ENCODE measurements at places on chromosomes 16 and 17.
A peak's percentile ranks its signal among the peaks of the same experiment; 100 is the strongest.

DNA sequence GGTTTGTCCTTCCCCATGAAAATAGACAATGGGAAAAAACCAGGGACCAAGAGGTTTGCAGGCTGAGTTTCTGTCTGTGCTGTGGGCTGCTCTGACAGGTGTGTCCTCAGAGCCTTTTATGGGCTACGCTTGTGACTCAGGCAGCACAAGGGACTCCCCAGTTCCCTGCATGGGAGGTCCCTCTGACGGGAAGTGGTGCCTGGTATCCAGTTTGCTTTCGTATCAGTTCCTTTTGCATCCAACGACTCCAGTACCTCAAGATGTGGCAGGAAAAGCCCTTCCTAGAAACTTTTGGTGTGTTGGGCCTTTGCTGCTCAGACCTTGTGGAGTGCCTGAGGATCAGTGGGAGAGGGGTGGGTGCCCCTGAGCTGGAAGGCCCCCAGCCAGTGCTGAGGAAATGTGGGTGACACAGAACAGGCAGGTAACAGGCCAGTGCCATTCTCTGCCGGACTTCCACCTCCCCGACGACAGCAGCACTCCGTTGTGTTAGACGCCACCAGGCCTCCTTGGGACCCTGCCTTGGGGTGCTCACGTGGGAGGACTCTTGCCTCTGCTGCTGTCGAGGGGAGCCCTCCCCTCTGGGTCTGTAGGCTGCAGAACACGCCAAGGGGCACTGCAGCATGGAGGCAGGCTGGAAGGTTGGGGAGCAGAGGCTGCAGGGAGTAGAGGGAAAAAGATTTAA lies 38.4 kb upstream of the IRF8 start:
- no peak overlapping the region for H3K27ac ChIP-seq
- peaks cover 2% of the 10 kb centered on the region for H3K36me3 ChIP-seq
- no peaks in the 10 kb centered on the region for H3K27me3 ChIP-seq
- no peak overlapping the region for H3K4me3 ChIP-seq
- no peak for DNase-seq

GRCh38 chr17:142876-143784 lies 5.8 kb downstream of the SCGB1C2 start:
- peaks cover 8% of the 10 kb centered on the region for H3K27me3 ChIP-seq
- H3K4me3 ChIP-seq = no peak overlapping the region
- no peaks in the 10 kb centered on the region for H3K36me3 ChIP-seq
- no peak for DNase-seq

DNA sequence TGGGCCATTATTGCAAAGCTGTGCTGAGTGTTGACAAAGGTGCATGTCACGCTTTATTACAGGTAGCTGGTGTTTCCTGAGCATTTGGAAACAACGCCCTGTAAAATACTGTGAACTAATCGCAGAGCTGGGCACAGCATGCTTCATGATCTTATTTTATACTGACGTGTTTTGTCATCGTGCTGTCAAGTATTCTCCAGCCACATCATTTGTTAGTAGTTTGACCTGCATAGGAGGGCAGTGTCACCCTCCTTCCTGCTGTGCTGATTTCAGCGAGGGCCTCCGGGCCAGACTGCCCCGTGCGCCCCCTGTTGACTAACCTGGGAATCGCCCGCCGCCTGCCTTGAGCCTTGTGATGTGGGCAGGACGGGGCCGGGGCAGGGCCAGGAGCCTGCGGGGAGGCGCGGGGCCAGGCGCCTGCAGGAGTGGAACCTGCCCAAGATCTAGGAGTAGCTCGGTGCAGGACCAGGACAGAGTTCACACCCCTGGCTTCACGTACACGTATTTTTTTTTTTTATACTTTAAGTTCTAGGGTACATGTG lies 820.7 kb downstream of the KCNJ18 start:
- H3K27me3 ChIP-seq = no peaks in the 10 kb centered on the region

- no peak overlapping the region for H3K27ac ChIP-seq
- no peak overlapping the region for H3K4me3 ChIP-seq
- DNase-seq = no peak
- H3K36me3 ChIP-seq = no peaks in the 10 kb centered on the region
These were observed 189.3 kb upstream of the TNRC6C start for GRCh38 chr17:77769215-77769614.

DNA sequence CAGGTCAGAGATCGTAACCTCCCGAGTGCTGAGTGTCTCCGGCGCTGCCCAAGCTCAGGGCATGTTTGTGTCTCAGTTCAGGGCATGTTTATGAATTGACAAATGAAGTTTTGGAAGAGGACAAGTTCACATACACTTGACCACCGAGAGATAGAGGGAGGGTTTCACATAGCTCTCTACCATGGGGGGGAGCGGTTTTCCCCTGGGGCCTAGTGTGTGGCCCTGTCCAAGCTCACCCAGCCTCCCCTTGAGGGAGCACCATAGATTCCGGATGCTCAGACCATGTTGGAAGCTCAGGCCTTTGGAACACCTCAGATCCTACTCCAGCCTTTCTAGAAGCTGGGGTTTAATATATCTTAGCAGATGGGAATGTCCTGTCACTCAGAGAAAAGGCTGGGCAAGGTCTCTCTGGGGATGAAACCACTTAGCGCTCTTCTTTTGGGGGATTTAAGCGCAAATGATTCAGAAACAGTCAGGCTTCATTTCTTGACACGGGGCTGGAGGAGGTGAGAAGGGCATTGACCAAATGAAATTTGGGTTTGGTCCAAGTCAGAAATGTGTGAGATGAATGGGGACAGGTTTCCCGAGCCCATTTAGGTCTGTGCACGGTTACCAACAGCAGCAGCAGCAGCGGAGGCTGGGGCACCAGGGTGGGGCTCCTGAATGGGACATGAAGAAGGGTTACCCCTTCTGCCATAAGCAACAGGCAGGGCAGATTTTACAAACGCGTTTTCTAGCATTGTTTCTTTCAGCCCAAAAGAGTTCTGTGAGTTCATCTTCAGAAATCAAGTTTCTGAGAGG lies 96.6 kb downstream of the METRNL start:
- no peaks in the 10 kb centered on the region for H3K4me1 ChIP-seq
- no peak overlapping the region for H3K27ac ChIP-seq
- no peak for DNase-seq
- no peak overlapping the region for H3K4me3 ChIP-seq

- no peak overlapping the region for H3K27ac ChIP-seq
- H3K4me1 ChIP-seq = no peaks in the 10 kb centered on the region
- H3K27me3 ChIP-seq = no peaks in the 10 kb centered on the region
- no peak overlapping the region for H3K4me3 ChIP-seq
- H3K36me3 ChIP-seq = no peaks in the 10 kb centered on the region
These were observed 9.3 kb downstream of the C16orf78 start for GRCh38 chr16:49382916-49383315.

GRCh38 chr17:64277831-64278562 lies 14.9 kb upstream of the TEX2 start:
- no peaks in the 10 kb centered on the region for H3K36me3 ChIP-seq
- H3K27ac ChIP-seq = no peak overlapping the region
- DNase-seq = no peak
- H3K4me3 ChIP-seq = no peak overlapping the region
- H3K4me1 ChIP-seq = peaks cover 2% of the 10 kb centered on the region

GRCh38 chr17:39239640-39240314 lies 14.0 kb upstream of the STAC2 start:
- H3K36me3 ChIP-seq = no peaks in the 10 kb centered on the region
- no peaks in the 10 kb centered on the region for H3K27me3 ChIP-seq

DNA sequence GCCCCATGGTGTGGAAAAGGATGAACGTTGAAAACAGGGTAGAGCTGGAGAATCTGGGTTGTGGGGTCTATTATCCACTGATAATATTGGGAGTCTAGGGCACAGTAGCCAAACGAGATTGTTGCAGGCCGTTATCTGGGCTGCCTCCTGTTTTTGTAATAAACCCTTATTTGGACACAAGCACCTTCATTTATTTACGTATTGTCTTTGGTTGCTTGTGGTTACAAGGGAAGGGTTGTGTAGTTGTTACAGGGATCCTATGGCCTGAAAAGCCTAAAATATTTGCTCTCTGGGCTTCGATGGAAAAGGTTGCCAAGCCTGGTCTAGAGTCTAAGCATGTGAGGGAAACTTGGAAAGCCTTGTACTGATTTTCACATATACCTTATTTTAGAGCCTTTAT lies 4.3 kb upstream of the SMARCE1 start:
- H3K27ac ChIP-seq = no peak overlapping the region
- H3K4me1 ChIP-seq = peaks cover 7% of the 10 kb centered on the region
- DNase-seq = no peak
- H3K36me3 ChIP-seq = no peaks in the 10 kb centered on the region
- H3K4me3 ChIP-seq = no peak overlapping the region

DNA sequence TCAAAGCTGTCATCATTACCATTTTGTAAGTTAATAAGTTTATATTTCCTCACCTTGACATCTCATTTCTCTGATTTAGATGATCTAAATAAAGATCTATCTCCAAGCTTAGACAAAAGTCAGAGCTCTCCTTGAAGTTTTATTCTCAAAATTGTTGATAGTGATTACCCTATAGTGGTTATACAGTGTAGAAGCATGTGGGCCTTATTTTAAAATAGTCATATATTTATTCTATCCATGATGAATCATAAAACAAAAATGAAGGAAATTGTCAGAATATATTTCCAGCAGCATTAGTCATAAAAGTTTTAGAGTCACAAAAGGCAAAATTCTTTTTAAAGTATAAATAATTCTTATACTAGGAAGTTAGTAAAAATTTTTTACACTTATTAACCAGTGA lies 49.0 kb downstream of the RHOT1 start:
- no peaks in the 10 kb centered on the region for H3K27me3 ChIP-seq
- H3K27ac ChIP-seq = no peak overlapping the region
- no peak overlapping the region for H3K4me3 ChIP-seq
- H3K4me1 ChIP-seq = peaks cover 1% of the 10 kb centered on the region
- DNase-seq = no peak
- H3K36me3 ChIP-seq = peaks cover 14% of the 10 kb centered on the region

- DNase-seq = no peak
- H3K4me3 ChIP-seq = no peak overlapping the region
- H3K36me3 ChIP-seq = no peaks in the 10 kb centered on the region
- H3K4me1 ChIP-seq = no peaks in the 10 kb centered on the region
- no peak overlapping the region for H3K27ac ChIP-seq
- H3K27me3 ChIP-seq = peaks cover 21% of the 10 kb centered on the region
These were observed 23.0 kb downstream of the DNAH2 start for GRCh38 chr17:7740481-7741001.

GRCh38 chr16:67653128-67653788 lies 6.8 kb downstream of the ACD start:
- H3K4me1 ChIP-seq = peaks cover 7% of the 10 kb centered on the region
- no peak overlapping the region for H3K4me3 ChIP-seq
- no peaks in the 10 kb centered on the region for H3K27me3 ChIP-seq
- H3K27ac ChIP-seq = no peak overlapping the region
- peaks cover 10% of the 10 kb centered on the region for H3K36me3 ChIP-seq

- H3K27ac ChIP-seq = peak overlapping the region; percentile 11
- no peak overlapping the region for H3K4me3 ChIP-seq
- peaks cover 35% of the 10 kb centered on the region for H3K36me3 ChIP-seq
These were observed 28.4 kb upstream of the SLC12A3 start for GRCh38 chr16:56836410-56837230.

DNA sequence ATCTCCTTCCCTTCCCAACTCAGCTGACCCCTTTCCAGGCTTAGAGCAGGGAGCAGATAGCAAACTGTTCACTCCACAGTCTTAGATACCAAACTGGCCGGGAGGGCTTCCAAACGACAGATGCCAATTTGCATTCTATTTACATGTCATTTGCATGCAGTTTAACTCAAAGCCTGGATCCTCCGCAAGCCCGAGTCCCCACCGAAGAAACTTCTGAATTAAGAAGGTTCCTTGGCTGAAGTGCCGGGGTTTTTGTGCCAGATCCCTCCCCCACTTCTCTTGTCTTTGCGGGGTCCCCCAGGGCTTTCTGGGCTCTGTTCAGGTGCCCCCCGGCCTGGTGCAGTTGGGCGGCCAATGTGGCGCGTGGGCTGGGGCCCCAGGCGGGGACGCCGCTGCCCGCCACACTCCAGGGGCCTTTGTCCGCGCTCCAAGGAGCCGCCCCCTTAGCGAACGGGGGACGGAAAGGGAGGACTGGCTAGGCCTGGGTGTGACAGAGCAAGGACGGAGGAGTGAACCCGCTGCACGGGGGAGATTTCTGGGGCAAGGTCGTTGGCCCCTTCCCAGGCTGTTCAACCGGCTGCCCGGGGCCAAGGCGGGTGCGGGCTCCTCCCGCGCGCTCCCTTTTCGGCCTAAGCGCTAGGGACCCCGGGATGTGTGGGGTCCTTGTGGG lies 1.2 kb downstream of the GPRC5B start:
- no peak overlapping the region for H3K27ac ChIP-seq
- H3K36me3 ChIP-seq = no peaks in the 10 kb centered on the region
- no peak for DNase-seq
- peaks cover 22% of the 10 kb centered on the region for H3K4me1 ChIP-seq
- no peak overlapping the region for H3K4me3 ChIP-seq

GRCh38 chr16:3736116-3736515 lies 18.8 kb upstream of the TRAP1 start:
- H3K4me1 ChIP-seq = no peaks in the 10 kb centered on the region
- no peaks in the 10 kb centered on the region for H3K27me3 ChIP-seq
- peaks cover 19% of the 10 kb centered on the region for H3K36me3 ChIP-seq
- H3K27ac ChIP-seq = no peak overlapping the region

DNA sequence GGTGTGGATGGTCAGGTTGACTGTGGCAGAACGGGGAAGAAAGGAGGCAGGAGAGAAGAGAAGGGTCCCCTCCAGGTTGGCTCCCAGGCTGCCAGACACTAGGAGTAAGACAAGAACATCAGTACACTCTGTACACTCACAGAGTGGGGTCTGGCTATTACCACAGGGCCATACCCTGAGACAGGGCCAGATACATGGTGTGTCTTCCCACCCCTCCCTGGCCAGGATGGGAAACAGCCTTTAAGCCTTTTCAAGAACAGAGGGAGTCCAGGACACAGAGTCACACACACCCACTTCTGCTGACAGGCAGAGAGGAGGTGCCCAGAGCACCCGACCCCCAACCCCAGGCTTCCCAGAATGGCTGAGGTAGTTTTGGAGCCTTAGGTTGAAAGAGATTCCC lies 99.4 kb downstream of the LITAF start:
- no peaks in the 10 kb centered on the region for H3K4me1 ChIP-seq
- H3K27ac ChIP-seq = no peak overlapping the region
- H3K4me3 ChIP-seq = no peak overlapping the region
- no peaks in the 10 kb centered on the region for H3K27me3 ChIP-seq
- DNase-seq = no peak

GRCh38 chr17:44543905-44544523 lies 13.3 kb upstream of the FZD2 start:
- DNase-seq = no peak
- H3K27me3 ChIP-seq = peaks cover 45% of the 10 kb centered on the region
- H3K4me3 ChIP-seq = no peak overlapping the region
- no peaks in the 10 kb centered on the region for H3K36me3 ChIP-seq
- no peak overlapping the region for H3K27ac ChIP-seq
- H3K4me1 ChIP-seq = peaks cover 5% of the 10 kb centered on the region

DNA sequence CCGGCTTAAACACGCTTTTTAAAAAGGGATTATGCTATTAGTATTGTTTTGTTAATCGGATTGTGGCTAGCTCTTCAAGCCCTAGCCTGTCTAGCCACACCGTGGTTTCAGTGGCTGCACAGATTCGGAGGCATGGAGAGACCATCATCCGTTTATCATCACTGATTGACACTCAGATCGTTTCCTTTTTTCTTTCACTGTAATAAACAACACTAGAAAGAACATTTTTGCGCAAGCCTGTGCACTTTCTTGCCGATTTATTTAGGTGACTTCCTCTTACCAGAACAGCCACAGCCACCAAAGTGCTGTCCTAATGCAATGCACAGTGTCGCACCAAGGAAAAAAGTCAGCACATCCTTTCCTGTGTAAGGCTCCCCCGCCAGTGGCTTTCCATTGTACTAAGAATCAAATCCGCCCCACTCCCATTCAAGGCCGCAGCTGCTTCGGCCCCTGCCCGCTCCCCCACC lies 78.2 kb downstream of the CRISPLD2 start:
- no peak overlapping the region for H3K4me3 ChIP-seq
- no peaks in the 10 kb centered on the region for H3K36me3 ChIP-seq
- no peak overlapping the region for H3K27ac ChIP-seq
- peaks cover 3% of the 10 kb centered on the region for H3K4me1 ChIP-seq
- H3K27me3 ChIP-seq = peaks cover 8% of the 10 kb centered on the region
- DNase-seq = no peak
